ENCODE measurements at places on chromosomes 4 and X.

GRCh38 chrX:131821945-131822622, 201.0 kb upstream of the STK26 start:
- no peak for DNase-seq

DNA sequence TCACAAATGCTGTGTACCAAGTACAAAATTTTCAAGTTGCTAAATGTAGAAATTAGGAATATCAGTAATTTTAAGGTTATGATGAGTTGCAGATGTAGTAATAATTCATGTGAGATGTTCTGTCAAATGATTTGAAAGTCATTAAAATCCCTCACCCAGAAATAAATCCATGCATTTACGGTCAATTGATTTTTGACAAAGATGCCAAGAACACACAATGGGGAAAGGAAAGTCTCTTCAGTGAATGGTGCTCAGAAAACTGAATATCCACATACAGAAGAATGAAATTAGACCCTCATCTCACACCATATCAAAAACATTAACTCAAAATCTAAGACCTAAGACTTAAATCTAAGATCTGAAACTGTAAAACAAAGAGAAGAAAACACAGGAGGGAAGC, 12.9 kb upstream of the BMPR1B start:
- DNase-seq = no peak

GRCh38 chr4:185098474-185098873, 44.6 kb upstream of the SLC25A4 start:
- DNase-seq = no peak

DNA sequence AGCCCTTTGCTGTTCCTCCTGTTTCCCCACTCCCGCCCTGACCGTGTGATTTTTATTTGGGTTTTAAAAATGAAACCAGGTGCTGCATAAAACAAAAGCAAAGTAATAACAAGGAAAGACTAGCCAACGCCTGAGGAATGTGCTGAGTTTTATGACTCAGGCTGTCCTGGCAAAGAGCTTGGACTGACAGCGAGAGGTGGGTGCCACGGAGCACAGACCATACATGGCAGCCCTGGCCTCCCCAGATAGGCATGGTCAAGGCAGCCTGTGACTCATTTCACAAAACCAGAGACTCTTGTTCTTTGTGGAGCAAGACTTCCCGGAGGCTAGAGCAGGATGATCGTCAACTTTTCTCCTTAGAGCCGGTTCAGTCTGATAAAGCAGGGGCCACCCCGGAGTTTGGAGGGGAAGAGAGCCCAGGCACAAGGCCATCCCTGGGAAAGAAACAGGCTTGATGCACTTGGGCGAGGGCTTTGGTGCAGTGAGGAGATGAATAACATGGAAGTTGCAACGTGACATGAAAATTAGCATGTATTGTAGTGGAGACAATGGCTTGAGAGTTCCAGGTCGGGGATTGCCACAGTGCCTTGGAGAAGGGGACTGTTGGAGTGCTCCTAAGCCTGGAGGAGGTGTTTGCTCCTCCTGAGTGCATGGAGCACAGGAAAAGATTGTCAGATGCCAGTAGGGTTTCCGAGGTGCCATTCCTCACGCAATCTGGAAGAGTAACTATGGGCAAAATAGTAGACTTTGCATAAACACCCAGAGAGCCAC, 54.8 kb downstream of the C4orf51 start:
- no peak for DNase-seq

- DNase-seq = no peak
These were observed 48.0 kb downstream of the TXK start for GRCh38 chr4:48085821-48086589.

- DNase-seq = no peak
These were observed 162.7 kb upstream of the GALNTL6 start for GRCh38 chr4:171650543-171650942.

GRCh38 chr4:186703510-186703909, 20.1 kb downstream of the FAT1 start:
- no peak for DNase-seq

GRCh38 chrX:153445106-153445855, 575 bp downstream of the TREX2 start:
- no peak for DNase-seq

- no peak for DNase-seq
These were observed 77.9 kb upstream of the STK26 start for GRCh38 chrX:131944936-131945902.

- no peak for DNase-seq
These were observed 106.8 kb downstream of the CLNK start for GRCh38 chr4:10577508-10578426.

- DNase-seq = no peak
These were observed 710 bp downstream of the PRKG2 start for GRCh38 chr4:81214144-81214880.

DNA sequence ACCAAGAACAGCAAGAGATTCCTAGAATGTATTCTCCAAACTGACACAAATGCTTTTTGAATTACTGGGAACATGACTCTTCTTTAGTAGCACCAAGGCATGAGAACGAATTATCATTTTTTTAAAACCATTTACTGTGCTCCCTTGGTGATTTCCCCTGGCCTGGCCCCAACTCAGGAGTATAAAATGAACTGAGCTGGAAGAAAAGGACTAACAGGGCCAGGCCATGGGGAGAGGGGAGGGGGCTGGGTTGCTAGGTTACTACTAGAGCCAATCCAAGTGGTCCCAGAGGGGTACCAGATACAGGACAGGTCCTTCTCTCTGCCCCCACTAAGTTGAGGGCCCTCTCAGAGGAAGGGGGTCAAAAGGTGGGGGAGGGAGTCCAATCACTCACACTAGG, 23.1 kb downstream of the SASH3 start:
- DNase-seq = no peak

GRCh38 chrX:140086691-140087090, 121.4 kb upstream of the CXorf66 start:
- DNase-seq = no peak

DNA sequence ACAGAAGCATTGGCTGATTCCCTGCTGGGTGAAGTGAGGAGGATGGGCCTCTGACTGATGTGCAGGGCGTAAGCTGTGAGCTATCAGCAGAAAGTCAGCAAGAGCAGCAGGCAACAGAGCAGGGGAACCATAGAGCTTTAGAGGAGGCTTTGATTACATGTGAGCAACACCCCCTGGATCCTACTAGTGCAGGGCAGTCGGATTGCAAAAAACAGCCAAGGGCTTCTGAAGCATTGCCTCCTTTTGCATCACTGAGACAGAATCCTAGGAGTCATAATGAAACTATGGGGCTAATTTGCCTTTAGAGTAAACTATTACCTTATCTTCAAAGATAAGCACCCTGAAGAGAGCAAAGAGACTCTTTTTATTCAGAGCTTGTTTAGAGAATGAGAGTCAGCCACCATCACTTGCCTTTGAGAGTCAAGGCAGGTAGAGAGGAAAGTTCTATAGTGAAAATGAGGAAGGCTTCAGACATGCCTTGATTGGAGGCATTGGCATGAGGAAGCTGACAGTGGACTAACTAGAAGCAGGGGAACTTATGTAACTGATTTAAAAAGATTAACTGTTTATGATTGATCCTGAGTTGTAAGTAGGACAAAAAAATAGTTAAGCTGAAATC, 420.3 kb downstream of the PDHA2 start:
- no peak for DNase-seq

- DNase-seq = no peak
These were observed 16.1 kb downstream of the NIPAL1 start for GRCh38 chr4:48032721-48033120.

DNA sequence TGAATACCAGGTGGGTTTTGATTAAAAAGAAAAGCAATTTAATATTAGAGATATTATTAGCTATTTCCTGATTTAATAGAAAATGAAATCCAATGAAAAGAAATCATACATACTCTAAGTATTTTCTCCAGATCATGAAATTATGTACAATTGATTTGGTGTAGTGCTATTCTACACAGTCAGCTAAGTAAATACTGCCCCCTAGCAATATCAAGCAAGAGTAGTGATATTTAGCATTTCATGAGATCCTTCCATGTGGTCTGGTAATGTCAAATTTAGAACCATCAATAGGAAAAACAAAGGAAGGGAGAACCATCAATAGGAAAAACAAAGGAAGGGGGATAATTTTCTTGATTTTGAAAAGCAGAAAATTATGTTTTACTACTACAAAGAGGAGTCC, 114.6 kb downstream of the TBCK start:
- no peak for DNase-seq

GRCh38 chr4:155590796-155591585, 75.7 kb upstream of the GUCY1A1 start:
- no peak for DNase-seq

GRCh38 chr4:105112274-105112673, 34.4 kb upstream of the TET2 start:
- DNase-seq = no peak

DNA sequence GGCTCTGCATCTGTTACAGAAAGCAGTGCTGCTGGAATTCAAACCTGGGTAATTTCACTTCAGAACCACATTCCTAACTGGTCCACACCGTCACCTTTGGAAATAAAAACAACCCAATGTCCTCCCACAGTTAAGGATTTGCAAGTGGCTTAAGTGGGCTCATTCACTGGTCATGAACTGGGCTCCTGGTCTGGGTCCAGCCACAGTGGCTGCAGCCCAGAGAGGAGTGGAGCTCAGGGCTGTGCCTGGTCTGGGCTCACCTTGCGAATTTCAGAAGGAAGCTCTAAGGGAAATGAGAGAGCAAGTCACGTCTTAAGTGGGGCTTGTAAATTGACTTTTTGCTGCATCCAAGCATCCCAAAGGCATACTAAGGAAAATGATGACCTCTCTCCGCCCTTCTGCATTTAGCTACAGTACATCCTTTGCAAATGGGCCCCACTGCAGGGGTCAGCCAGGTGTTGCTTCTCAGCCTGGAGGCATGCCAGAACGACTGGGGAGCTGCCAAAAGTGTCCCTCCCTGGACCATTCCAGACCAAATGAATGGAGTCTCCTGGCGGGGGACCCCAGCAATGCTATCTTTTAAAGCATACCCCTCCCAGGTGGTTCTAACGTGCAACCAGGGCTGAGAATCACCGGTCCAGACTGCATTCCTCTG, 25.6 kb upstream of the CRMP1 start:
- no peak for DNase-seq

- no peak for DNase-seq
These were observed 11.8 kb upstream of the SH3RF1 start for GRCh38 chr4:169282429-169283113.

GRCh38 chrX:103845165-103845653, 13.2 kb upstream of the RAB9B start:
- DNase-seq = peak; percentile 7

- DNase-seq = no peak
These were observed 5.0 kb downstream of the WAS start for GRCh38 chrX:48688531-48689150.

- no peak for DNase-seq
These were observed 127.0 kb upstream of the FUNDC1 start for GRCh38 chrX:44669626-44670025.

GRCh38 chr4:665381-665750, 8.7 kb downstream of the ATP5ME start:
- DNase-seq = no peak

DNA sequence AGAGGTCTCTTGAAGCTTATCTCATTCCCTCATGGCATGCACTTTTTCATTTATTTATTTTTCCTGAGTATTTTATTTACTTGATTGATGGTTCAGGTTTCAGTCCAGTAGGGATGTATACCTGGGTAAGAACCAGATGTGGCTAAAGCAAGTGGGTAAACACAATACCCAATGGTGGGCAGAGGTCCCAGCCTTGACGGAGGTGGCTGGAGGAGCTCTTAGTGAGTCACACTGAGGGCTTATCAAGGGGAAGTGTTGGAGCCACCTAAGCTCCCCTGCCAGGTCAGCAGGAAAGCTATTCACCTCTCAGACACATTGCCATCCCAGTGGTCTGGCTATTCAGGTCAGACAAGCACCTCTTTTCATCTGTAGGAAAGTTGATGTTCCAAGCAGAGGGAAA, 236.2 kb upstream of the MAGEB16 start:
- DNase-seq = no peak

DNA sequence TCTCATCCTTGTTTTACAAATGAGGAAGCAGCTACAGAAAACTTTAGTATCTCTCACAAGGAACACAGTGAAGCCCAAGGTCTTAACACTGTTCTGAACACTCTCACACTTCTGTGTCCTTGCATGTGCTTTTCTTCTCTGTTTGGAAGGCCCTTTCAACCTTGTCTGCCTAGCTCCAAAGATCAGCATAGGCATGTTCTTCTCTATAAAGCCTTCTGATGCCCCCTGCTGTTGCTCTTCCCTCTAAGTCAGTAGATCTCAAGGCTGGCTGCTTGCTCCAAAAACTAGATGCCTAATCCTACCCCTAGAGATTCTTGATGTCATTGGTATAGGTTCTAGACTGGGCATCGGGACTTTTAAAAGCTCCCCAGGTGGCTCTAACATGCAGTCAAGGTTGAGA, 5.9 kb downstream of the APOO start:
- no peak for DNase-seq

DNA sequence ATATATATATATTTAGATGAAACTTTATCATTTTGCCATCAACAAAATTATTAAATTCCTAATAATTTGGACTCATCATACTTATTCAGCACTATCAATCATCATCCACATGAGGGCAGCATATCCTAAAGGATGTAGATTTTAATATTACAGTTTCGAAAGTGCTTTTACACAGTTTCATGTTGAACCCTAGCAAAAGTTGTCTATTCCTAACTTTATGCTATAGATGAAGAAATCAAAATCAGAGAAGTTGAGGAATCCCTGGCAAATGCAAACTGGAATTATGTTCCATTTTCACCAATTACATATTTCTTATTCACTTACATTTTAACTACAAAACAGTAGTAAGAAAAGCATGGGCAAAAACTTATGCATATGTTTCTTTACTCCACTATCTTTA, 36.6 kb upstream of the UGT2A1 start:
- DNase-seq = no peak

DNA sequence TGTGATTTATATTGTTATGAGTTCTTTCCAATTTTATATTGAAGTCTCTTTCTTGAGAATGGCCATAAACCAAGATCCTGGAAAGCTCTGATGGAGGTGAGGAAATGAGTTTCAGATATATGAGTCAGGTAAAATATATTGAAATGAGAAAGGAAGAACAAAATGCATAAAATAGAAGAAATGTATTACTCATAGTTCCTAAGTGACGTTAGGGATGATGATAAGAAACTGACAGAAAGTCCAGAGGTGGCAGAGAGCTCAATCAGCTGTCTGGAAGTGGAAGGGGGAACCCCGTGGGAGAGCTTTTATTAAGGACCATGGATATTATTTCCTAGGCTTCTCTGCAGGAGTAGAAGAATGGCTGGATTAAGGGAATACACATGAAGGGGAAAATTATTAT, 24.6 kb downstream of the UGT2B7 start:
- DNase-seq = no peak

- no peak for DNase-seq
These were observed 69.1 kb downstream of the NR3C2 start for GRCh38 chr4:148373093-148373492.

DNA sequence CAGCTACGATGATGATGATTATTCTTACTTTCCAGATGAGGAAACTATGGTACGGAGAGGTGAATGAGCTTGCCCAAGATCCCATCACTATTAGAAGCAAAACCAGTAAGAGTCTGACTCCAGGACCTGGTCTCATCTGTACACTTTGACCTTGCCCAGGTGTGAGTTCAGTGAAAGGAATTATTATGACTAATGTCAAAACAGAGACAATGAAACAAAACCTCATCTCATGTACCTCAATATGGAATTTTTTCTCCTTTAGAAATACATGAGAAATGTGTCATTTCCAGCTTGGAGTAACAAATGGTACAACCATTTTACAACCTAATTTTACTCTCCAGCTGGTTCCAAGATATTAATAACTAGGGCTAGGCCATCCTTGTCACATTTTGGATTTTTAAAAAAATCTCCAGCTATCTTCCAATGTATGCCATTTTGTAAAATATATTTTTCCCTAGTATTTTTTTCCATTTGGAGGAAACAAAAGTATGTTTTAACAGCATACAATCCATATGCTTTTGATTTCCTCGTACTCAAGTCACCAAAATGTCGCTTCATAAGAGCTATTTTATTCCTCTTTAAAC, 213.8 kb downstream of the PTTG2 start:
- no peak for DNase-seq
